Glutamatergic neuron (in vitro differentiated cells): ENCODE measurements at places on chromosomes 1 and 21. TPM values are rescaled to one million over a fixed set of nuclear protein-coding genes. Genes with fewer than 3 reads are reported as not detected.

OR14K1 gene
- total RNA-seq = not detected

PRAMEF26 gene
- total RNA-seq = not detected

A3GALT2 gene
- 0.71 TPM for total RNA-seq

TMEM52 gene
- total RNA-seq = 5.4 TPM

KRTAP21-2 gene
- not detected for total RNA-seq

TRIM67 gene
- 3.9 TPM for total RNA-seq

ACTA1 gene
- 1.9 TPM for total RNA-seq

PARK7 gene
- total RNA-seq = 196 TPM

S100A2 gene
- total RNA-seq = 1.1 TPM

USP33 gene
- total RNA-seq = 84.0 TPM
